ENCODE measurements at places on chromosomes 4 and X. TPM values are rescaled to one million over a fixed set of nuclear protein-coding genes. Genes with fewer than 3 reads are reported as not detected.

Gene DMRTC1B
- not detected for total RNA-seq

Gene LARP1B
- 79.8 TPM for total RNA-seq

Gene MMRN1
- total RNA-seq: 8.2 TPM

Gene ETNPPL
- total RNA-seq: not detected

Gene NLGN3
- not detected for total RNA-seq

Gene ZCCHC18
- total RNA-seq: not detected

Data from body of pancreas (tissue), 4 donors.